Adipocyte (in vitro differentiated cells): ENCODE measurements at places on chromosomes 6 and 20.

DNA sequence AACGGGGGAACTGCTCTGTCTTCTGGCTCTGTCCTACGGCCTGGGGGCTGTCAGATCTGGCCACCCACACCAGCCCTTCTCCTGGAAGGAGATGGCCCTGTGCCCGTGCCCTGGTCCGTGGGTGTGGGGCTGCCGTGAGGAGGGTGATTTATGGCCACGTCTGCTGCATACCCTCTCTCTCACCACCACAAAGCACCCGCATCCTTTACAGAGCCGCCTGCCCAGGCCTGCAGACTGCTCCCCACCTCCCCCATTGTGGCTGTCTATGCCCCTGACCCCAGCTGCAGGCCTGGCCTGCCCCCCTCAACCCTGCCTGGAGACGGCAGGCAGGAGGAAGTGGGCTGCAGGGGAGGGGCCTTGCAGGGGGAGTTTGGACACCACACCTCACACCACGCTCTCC lies 72.7 kb upstream of the GATA5 start:
- no peak for DNase-seq

DNA sequence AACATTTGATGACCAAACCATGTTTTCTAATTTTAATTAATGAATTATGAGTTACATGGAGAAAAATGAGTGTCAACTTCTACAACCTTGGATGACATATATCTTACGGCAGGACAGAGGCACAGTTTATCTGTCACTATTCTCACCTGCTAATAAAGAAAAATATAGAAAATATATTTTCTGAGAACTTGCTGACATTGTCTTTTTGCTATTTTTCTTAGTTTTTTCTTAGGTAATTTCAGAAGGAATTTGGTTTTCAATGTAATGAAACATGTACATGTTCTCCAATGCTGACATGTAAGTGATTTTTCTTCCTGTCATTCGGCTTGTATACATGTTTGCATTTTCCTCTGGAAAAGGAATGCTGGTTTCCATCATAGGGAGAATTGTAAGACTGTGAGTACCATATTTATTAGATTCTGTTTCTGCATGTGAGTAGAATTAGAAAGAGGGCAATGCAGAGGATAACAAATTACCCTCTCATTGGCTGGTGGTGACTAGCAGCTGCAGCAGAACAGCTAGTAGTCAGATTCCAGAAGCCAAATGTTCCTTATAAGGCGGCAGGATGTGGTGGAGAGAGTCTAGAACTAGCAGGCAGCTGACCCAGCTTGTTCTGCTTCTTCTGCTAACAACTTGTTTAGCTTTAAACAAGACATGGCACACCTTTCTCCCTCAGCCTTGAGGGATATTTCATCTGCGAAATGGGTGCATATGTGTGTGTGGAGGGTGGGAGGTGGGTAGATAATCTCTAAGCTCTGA lies 132.8 kb upstream of the SPACA1 start:
- DNase-seq, result no peak

DNA sequence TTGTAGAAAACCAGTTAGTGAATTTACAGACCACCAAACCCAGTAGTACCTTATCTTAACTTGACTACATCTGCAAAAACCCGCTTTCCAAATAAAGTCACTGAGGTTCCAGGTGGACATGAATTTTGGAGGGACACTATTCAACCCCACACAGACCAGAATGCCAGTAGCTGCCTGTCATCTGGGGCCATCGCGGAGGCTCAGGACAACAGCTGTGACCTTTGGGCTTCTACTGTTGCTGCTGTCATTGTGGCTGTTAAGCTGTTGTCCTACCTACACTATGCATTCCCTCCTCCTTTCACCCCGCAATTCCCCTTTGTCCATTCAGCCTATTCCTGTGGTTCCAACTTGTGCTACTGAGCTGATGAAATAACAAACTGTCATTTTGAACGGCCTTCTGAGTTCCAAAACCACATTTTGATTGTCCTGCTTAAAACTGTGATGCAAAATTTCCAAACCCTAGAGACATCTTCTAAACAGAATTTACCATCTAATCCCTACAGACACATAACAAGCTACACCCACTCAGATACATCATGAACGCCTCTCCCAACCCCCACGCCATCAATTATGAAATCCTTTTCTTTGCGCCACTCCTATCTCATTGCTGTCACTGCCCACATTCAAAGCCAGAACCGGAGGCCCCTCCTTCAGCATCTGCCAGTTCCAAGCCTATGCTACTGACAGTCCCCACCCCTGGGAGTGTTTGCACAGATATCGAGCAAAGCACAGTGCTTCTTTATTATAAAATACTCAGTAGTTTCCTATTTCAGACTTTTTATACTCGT lies 125.0 kb downstream of the C6orf118 start:
- no peak for DNase-seq

- no peak for DNase-seq
These were observed 217.9 kb downstream of the PRL start for GRCh38 chr6:22078802-22079545.
